ENCODE measurements at places on chromosomes 13 and 19.

GRCh38 chr19:29508181-29508580 lies 17.6 kb upstream of the VSTM2B start:
- no peak for DNase-seq

GRCh38 chr19:37975071-37975470 lies 68.1 kb downstream of the SIPA1L3 start:
- DNase-seq: no peak

GRCh38 chr13:113981194-113981605 lies 7.3 kb upstream of the C13orf46 start:
- DNase-seq: no peak

- no peak for DNase-seq
Measured at GRCh38 chr19:41897181-41897580, 14.2 kb downstream of the ARHGEF1 start.

- peak; percentile 93 for DNase-seq
Measured at GRCh38 chr19:52397310-52398080, at the start of gene ZNF528. Gene ZNF528, plus strand, starts transcription at chr19:52397849. Its CDS starts 4,165 bp downstream, at chr19:52402014.

DNA sequence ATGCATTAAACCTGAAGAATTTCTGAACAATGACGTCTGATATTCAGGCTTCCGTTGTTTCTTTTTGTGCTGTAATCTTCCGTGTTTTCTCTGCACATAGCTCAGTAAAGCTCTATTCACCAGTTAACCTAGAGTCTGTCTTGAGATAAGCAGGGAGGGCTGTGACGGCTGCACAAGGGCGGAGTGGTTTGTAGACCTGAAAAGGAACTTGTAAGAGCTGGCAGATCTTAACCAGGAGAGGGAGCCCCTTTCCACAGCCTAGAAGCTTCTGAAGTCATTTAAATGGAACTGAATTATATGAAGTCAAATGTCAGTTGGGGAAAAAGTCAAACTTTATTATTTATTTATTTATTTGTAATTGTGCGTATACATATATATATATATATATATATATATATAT lies 27.5 kb downstream of the DPRX start:
- no peak for DNase-seq

DNA sequence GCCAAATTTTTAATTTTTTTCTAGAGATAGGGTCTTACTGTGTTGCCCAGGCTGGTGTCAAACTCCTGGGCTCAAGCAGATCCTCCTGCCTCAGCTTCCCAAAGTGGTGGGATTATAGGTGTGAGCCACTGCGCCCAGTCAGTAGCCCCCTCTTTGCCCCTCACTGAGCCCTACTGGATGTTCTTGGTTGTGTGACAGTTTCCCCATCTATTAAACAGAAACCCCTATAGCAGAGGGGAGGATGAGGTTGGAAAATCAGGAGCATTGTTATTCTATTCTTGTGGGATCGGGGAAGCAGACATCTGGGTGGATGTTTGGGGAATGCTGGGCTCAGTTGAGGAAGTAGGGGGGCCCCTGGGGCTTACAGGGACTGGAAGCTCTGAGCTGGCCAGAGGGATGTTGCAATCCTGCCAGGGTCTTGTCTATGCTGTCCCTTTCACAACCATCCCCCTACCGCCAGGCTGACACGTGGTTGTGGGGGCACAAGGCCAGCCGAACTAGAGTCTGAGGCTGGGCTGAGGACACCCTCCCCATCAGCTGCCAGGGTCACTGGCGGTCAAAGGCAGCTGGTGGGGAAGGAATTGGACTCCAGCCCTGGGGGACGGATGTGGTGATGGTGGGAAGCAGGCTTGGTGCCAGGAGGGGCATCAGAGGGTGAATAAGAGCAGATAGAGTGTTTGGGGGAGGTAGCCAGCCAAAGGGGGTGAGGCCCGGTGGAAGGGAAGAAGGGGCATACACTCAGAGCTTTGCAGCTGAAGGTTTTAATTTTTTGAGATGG lies 10.9 kb downstream of the APOC1 start:
- no peak for DNase-seq

DNA sequence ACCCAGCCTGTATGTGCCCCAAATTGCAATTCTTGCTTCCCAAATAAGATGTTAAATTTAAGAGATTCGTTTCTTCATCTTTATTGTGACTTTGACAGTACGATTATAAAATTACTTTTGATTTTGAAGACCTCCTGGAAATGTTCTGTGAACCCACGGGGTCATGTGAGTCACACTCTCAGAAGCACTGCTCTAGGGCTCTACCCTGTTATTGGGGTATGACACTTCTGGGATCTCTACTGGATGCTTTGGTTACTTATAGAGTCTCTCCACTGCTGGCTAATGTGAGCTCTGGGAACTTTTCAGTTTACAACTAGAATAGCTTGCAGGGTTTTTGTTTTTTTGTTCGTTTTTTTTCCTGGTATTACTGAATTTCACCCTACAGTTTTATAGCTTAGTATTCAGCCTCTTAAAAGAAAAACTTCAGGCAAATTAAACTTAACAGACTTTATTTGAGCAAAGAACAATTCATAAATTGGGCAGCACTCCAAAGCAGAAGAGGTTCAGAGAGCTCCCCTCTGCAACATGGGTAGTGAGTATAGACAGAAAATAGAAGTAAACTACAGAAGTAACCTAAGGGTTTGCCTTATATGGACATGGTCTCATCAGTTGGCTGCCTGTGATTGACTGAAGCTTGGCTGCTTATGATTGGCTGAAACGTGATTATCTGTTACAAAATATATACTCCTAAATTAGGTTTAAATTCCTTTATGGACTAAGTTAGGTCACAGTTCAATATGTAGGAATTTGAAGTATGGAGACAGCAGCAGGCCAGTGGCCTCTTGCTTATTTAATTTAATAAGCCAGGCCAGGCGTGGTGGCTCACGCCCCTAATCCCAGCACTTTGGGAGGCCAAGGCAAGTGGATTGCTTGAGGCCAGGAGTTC lies 28.5 kb upstream of the PSPC1 start:
- no peak for DNase-seq

DNA sequence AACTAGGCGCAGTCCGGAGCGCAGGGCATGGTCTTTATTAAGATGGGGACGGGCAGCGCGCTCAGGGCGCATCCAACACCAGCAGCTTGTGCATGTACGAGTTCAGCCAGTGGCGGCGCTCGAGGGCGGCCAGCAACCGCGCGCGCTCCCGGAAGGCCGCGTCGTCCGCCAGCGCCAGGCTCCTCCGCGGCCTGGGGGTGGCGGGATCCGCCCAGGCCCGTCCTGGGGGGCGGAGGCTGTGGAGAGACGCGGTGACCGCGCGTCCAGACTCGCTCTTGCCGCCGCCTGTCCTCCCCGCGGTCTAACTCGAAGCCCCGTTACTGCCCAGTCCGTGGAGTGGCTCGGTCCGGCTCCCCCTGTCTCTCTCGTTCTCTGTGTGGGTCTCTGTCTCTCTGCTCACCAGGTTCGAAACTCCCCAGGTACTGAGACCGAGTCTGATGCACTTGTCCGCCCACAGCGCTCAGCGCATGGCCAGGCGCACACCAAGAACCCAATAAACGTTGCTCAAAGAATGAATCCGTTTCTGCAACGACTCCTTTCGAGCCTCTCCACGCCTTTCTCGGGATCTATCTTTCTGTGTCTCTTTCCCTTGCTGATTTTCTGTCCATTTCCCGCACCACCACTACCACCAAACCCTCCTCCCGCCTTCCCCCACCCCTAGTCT lies 702 bp downstream of the PTH2 start:
- DNase-seq: peak; percentile 53

Measured in stimulated activated CD4-positive, alpha-beta T cell treated with anti-CD3 and anti-CD28 coated beads, Interleukin-4, amount 100 ng/mL, for 48 hours (primary cell).